ENCODE measurements at places on chromosomes 1 and 21. TPM values are rescaled to one million over a fixed set of nuclear protein-coding genes. Genes with fewer than 3 reads are reported as not detected.

SPRR2F gene
- not detected for polyA plus RNA-seq

PBX1 gene
- not detected for polyA plus RNA-seq

CNIH3 gene
- 0.37 TPM for polyA plus RNA-seq

PRAMEF7 gene
- not detected for polyA plus RNA-seq

ESPN gene
- polyA plus RNA-seq: not detected

KCNT2 gene
- polyA plus RNA-seq: not detected

S100A5 gene
- polyA plus RNA-seq: 1.3 TPM

LRRC39 gene
- polyA plus RNA-seq: 1.6 TPM

HFM1 gene
- polyA plus RNA-seq: not detected

KCNK1 gene
- not detected for polyA plus RNA-seq

C8B gene
- polyA plus RNA-seq: not detected
